Temporal lobe (tissue), 4 donors: ENCODE measurements at places on chromosomes 2 and 18. TPM values are rescaled to one million over a fixed set of nuclear protein-coding genes. Genes with fewer than 3 reads are reported as not detected.

The ESPNL gene
- total RNA-seq, result under 0.01 TPM

The TUBA4B gene
- not detected for total RNA-seq

The PAX3 gene
- total RNA-seq, result 0.49 TPM

The APCDD1 gene
- total RNA-seq, result 9.8 TPM

The GPR75 gene
- 15.0 TPM for total RNA-seq

The GALNT5 gene
- total RNA-seq, result under 0.01 TPM

The CDH2 gene
- 150 TPM for total RNA-seq

The PNKD gene
- 18.7 TPM for total RNA-seq

The CRYGC gene
- not detected for total RNA-seq

The FAM110C gene
- total RNA-seq, result 7.4 TPM

The DUSP2 gene
- 4.2 TPM for total RNA-seq

The DSG1 gene
- 0.49 TPM for total RNA-seq

The LOXL3 gene
- 11.1 TPM for total RNA-seq

The UGT1A7 gene
- total RNA-seq, result not detected
